ENCODE measurements at places on chromosomes 4 and X. TPM values are rescaled to one million over a fixed set of nuclear protein-coding genes. Genes with fewer than 3 reads are reported as not detected.

RIPPLY1 gene
- not detected for total RNA-seq

GRCh38 chr4:54371173-54371572, 142.1 kb downstream of the PDGFRA start:
- no peak for DNase-seq

DNA sequence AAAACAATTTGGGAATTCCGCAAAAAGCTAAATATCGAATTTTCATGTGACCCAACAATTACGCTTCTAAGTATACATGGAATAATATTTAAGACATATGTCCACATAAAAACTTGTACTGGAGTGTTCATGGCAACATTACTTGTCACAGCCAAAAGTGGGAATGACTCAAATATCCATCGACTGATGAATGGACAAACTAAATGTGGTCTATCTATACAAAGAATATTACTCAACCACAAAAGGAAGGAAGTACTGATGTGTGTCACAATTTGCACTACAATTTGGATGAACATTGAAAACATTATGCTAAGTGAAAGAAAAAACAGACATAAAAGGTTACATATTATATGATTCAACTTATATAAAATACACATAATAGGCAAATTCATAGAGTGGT, 71.9 kb downstream of the AFF2 start:
- no peak for DNase-seq

DNA sequence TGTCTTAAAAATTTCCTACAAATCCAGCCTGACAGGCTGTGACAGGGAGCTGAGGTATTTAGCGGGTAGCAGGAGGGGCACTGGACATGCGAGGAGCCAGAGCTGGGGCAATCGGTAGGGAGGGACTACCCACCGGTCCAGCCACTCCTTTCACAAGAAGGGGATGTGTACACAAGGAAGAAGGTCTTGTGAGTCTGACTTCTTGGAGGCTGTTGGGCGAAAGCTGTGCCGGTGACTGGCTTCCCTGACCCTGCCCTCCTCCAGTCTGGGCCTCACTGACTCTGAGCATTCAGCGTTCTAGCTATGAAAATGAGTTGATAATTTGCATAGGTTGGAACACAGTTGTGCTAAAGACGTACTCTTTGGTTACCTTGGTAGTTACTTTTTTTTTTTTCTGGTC, 12.7 kb upstream of the CXCL8 start:
- DNase-seq: no peak

- no peak for DNase-seq
Observed at GRCh38 chrX:49610718-49611310, 12.0 kb downstream of the GAGE1 start.

- DNase-seq: no peak
Observed at GRCh38 chrX:38256019-38256418, 35.3 kb upstream of the SRPX start.

DNA sequence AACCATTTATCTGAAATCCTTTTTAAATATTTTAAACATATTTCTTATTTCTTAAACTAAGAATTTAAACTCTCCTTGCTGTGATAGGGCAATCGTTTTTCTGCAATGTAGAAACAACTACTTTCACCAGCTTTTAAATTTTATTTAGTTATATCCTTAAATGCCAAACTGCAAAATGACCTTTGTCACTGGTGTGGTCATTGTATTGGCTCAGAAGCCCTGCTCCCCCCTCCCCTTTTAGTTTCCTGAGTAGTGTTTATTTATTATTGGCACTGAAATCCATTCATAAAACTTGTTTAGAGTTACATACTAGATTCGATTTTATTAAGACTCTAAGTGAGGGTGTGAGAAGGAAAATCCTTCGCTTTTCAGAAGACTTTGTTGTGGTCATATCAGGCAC, 23.0 kb downstream of the MAOA start:
- DNase-seq: no peak

- DNase-seq: no peak
Observed at GRCh38 chr4:67575232-67576058, 16.9 kb downstream of the STAP1 start.

GRCh38 chr4:60216752-60217151, 983.4 kb upstream of the ADGRL3 start:
- no peak for DNase-seq
